ENCODE measurements at places on chromosomes 6 and 20.

DNA sequence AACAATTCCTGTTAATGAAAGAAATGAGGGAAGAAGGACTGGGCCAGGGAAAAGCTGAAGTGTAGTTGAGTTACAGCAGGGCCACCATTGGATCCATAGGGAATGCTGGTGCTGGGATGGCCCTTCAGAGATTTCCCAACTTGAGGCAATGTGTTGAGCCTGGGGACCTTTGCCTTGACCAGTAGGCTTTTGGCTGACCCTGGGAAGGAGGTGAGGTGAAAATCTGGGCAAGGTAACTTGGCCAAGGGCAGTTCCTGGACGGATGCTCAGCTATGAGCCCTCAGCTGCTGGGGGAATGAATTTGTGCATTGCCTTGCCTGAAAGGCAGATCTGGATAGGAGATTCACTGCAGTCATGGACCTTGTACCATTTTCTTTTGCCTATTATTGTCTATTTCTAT lies 20.4 kb downstream of the UTRN start:
- no peak for DNase-seq

- no peak for DNase-seq
Observed at GRCh38 chr6:138685257-138685656, 88.3 kb upstream of the CCDC28A start.

GRCh38 chr6:31304683-31305082 lies 32.8 kb upstream of the HLA-C start:
- DNase-seq: no peak

- no peak for DNase-seq
Observed at GRCh38 chr6:163627274-163628062, 212.9 kb downstream of the QKI start.

DNA sequence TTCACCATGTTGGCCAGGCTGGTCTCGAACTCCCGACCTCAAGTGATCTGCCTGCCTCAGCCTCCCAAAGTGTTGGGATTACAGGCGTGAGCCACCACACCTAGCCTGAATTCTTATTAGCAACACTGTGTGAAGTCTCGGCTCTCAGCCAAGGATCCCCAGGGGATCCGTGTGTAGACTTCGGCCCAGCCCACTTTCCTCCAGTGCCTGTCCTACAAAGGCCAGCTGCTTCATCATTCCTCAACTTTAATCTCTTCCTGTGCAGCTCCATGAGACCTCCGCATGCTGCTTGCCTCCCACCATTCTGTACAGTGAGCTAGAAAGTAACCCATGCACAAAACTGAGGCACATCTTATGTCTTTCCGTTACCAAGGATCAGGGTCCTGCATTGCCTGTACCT lies 71.8 kb downstream of the SAMD3 start:
- DNase-seq: no peak

DNA sequence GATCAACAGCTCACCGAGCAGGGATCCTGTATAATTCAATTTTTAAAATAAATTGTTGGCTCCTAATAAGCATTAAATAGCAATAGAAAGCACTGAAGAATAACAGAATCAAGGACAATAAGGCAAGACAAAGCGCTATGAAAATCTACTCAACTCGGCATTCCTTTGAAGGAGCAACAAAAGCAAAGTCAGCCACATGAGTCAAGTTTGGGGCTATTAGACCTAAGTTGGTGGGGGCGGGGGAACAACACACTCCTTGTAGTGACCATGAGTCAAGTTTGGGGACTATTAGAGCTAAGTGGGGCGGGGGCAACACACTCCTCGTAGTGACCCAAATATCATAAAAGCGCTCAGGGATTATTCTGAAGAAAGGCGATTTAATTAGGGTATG lies 120.0 kb downstream of the FOXC1 start:
- DNase-seq: no peak

- DNase-seq: peak; percentile 62
Observed at GRCh38 chr20:41697861-41698559, 79.8 kb upstream of the CHD6 start.

DNA sequence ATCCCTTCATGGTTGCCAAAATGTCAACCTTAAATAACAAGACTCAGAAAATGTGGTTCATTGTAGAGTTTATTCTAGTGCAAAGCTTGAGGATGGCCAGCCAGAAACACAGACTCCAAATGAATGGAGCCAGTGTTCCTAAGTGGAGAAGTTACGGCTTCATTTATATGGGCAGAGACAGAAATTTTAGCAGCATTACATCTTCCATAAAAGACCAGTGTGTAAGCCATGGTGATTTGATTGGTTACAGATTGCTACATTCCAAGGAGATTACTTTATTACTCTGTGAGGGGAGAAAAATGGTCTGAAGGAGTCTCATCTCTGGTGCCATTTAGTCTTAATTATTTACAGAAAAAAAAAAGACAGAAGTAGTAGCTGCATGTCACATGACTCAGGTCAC lies 97.8 kb downstream of the OTOR start:
- DNase-seq: no peak

DNA sequence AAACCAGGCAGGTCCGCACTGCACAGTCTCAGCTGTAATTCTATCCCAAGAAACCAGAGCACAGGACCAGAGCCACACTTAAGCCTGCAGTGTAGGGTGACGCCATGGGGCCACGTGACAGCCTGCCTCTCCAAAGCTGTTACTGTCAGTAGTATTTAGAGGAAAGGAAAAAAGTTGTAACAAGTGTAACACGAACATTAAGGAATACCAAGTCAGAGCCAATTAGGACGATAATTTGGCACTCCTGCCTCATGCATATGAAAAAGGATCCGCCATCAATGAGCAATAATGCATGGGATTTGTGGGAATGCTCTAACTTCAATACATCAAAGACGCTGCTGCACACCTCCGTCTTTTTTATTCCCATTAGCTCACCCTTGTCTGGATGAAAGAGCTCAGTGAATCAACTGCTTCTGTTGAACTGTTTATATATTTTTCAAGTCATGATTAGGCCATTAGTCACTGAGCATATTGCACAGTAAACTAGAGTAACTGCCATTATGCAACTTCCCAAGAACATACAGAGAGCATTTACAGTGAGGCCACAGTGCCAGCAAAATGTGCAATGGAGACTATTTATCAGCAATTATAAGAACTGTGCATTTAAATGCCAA lies 79.9 kb downstream of the ATXN1 start:
- DNase-seq: peak; percentile 95
